ENCODE measurements at places on chromosomes 13 and 19.

- DNase-seq: no peak
Measured at GRCh38 chr13:36815062-36815461, 4.0 kb upstream of the RFXAP start.

DNA sequence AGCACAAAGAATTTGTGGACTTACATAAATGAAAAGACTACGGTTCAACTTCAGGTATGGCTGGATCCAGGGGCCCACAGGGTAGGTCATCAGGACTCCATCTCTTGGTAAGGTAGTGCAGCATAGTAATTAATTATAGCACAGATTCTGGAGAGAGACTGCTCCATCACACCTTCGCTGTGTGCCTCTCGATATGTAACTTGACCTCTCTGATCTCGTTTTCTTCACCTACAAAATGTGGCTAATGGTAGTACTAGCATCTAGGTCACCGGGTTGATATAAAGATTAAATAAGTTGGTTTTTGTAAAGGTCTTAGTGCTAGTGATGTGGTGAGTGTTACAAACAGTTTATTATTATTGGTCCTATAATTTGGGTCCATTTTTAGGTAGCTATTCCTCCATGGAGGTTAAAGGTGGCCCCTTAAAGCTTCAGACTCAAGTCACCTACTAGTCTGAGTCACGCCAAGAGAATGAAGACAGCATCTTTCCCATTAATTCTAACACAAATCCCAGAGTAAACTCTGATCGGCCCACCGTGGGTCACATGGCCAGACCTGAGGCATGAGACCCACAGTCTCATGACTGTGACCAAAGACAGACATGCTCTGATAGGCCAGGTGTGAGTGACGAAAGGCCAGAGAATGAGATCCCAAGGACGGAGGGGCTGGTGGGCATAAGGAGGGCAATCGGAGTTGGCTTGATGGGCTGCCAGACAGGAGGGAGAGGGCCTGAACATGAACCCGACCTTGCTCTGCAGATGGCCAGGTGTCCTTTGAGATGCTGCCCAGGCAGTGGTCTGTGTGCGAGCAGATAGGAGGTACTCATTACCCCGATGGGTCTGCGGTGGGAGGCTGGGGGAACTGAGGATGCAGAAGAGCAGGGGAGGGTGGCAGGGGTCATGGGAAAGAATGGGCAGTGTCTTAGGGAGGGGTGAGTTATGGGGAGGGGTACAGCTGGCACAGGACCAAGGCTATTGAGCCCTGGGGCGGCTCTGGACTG, 18.3 kb upstream of the PSMD8 start:
- no peak for DNase-seq

DNA sequence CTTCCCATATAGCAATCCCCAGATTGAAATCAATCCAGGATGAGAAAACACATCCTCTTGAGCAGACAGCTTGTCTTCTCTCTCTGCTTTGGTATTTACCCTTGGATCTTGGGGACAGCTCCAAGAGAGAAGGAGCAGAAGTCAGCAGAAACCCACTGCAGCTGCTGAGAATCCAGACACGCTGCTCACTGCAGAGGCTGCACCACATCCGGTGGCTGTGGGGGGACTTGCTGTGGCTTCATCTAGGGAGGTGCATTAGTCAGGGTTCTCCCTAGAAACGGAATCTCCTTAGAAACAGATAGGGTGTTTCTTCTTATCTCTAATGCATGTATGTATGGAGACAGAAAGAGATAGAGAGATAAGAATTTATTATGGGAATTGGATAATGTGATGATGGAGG, 2.7 kb downstream of the CYP4F12 start:
- DNase-seq: no peak

DNA sequence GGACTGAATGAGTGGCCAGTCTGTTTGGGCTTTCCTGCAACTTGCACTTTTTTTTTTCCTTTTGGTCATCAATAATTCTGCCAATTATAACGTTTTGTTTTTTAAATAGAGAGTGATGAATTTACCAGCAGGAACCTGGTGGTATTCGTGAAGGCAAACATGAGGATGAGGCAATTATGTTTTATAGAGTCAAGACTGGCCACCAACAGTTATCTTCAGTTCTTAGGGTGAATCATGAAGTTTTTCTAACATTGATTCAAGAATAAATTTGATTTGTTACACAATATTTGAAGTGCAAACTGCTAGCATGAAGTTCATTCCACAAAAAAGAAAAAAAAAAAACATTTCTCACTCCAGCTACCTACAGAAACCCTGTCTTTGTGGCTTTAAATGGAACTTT, 244.5 kb downstream of the SPRY2 start:
- DNase-seq: no peak

GRCh38 chr19:1360818-1361461, 22.8 kb upstream of the NDUFS7 start:
- peak; percentile 47 for DNase-seq

DNA sequence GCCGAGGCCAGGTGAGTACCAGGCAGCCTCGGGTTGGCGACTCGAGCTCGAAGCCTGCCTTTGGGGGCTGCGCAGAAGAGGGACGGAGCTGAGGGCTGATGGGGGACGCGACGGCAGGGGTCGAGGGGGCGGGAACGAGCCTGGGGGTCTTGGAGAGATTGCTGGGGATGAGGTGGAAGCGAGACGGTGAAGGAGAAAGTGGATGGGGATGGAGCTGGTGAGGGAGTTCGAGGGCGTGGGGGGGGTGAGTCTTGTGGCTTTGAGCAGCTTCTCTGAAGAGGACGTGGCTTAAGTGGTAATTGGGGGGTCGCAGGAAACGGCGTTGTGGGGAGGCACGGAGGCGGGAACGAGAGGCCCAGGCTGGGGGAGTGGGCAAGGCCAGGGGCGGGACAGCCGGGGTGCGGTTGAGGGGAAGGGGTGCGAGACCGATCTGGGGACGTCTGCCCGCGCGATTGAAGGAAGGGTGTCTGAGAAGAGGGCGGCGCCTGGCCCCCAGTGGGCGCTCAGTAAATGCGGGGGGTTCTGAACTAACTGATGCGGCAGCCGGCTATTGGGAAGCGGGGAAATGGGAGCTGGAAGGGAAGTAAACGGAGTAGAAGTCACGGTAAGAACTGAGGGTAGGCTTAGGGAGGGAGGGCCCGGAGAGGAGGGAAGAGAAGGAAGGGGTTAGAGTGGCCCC, 426 bp downstream of the MYO9B start:
- DNase-seq: no peak

DNA sequence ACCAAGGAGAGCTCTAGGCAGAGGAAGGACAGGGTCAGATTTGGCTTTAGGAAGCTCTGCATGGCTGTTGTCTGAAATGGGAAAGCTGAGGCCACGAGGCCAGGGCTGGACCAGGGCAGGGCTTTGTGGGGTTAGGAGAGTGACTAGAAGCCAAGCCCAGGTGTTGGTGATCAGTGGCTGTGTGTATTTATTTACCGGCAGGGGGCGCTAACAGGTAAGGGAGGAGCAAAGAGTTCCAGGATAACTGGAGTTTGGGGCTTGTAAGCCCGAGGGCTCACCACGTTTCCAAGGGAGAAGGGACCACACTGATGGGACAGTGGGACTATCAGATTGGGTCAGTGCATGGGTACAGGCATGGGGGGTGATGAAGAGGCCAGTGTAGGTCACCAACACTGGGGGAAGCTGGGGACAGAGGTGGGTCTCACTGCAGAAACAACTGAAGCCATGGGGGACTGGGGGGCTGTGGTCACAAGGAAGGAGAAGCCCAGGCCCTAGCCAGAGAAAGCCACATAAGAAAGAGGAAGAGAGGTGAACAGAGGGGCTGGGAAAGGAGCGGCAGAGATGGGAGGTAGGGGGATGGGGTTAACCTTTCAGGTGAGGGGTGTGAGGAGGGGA, 3.9 kb downstream of the TMEM147 start:
- peak; percentile 74 for DNase-seq

- DNase-seq: no peak
Measured at GRCh38 chr19:10554760-10555609, 10.8 kb downstream of the KRI1 start.

DNA sequence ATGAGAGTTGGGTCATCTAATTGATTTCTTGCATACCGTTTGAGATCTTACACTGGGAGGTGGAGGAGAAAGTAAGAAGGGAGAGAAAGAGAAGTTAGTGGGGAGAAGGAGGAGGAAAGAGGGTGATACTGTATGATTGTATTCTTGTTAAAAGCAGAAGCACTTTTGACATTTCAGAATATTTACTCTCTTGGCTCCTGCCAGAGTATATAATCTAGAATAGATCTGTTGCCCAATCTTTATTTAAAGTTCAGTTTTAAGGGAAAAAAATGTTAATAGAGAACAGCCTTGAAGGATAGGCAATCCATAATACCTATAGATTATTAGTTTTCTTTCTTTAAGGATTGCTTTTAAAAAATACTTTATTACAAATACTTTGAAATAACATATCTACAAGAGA, 41.5 kb downstream of the PDS5B start:
- DNase-seq: no peak

- peak; percentile 17 for DNase-seq
Measured at GRCh38 chr19:14915116-14915515, 26.2 kb upstream of the OR7C2 start.

DNA sequence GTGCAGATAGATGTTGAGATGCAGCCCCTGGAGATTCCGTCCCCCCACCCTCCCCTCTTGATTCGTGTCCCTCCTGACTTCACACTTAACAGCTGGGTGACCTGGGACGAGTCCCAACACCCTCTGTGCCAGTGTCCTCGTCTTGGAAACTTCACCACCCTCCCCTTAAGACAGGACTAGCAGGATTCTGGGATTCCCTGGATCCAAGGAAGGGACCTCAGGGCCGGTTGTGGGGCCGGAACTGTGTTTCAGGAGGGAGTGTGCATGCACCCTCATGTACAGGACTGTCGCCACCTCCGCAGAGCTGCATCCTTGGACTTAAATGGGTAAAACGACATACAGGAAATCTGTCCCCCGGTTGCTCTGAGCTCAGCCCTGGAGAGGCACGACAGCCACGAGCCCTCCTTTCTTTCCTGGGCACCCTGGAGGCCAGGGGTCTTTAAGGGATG, 990 bp downstream of the MYO9B start:
- no peak for DNase-seq

DNA sequence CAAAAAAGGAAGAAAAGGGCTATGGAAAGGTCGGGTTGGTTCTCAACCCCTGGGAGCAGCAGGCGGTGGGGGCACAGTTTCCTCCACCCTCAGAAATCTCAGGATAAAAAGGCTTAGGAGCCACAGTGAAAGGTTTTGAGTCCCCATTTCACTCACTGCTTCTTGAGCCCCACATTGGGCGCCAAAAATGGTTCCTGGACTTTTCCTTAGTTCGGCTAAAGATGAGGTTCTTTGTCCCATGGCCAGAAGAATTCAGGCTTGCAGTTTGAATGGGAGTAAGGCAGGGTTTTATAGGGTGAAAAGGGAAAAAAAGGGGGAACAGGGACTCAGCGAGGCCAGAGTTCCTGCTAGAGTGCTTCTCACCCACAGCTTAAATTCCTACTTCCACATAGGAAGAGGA, 179.5 kb downstream of the GGACT start:
- DNase-seq: no peak

GRCh38 chr19:45515081-45515624, 7.9 kb downstream of the VASP start:
- DNase-seq: no peak

- no peak for DNase-seq
Measured at GRCh38 chr19:14089412-14089661, 1.2 kb downstream of the SAMD1 start.

DNA sequence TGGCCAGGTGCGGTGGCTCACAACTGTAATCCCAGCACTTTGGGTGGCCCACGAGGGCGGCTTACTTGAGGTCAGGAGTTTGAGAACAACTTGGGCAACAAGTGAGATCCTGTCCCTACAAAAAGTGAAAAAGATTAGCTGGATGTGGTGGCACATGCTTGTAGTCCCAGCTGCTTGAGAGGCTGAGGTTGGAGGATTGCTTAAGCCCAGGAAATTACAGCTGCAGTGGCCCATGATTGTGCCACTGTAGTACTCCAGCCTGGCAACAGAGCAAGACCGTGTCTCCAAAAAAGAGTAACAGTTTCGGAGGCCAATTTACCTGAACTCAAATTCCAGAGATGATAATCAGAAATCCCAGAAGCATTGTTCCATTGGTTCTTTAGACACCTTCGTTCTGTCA, 4.4 kb downstream of the ZNF473 start:
- DNase-seq: no peak

All from cerebellum (tissue), 4 donors.